Stimulated activated CD4-positive, alpha-beta T cell treated with anti-CD3 and anti-CD28 coated beads, Interleukin-15, amount 100 ng/mL, for 1 hour (primary cell): ENCODE measurements at places on chromosomes 7 and 10.

DNA sequence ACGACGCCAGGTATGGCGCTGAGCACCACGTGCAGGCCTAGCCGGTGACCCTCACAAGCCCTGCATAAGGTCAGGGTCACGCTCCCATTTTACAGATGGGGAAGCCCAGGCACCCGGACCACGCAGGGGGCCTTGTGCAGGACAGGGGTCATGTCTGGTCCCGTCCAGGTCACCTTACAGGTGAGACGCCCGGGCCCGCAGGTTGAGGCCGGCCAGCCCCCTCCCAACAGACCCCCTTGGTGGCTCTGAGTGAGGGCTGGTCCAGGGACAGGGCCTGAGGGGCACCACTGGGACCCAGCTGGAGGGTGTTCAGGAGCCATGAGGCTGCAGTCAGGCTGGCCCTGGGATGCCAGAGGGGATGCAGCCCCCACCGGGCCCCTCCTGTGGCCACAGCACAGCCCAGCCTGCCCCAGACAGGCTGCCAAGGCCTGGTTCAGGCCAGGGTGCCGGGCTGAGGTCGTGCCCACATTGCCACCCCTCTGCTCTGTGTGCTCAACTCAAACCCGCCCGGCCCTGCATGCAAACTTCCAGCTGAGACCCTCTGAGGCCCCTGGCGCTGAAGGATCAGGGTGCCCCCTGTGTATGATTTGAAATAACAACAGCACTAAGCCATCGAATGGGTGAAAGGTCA is 69.0 kb downstream of the PWWP2B start:
- DNase-seq, result no peak

DNA sequence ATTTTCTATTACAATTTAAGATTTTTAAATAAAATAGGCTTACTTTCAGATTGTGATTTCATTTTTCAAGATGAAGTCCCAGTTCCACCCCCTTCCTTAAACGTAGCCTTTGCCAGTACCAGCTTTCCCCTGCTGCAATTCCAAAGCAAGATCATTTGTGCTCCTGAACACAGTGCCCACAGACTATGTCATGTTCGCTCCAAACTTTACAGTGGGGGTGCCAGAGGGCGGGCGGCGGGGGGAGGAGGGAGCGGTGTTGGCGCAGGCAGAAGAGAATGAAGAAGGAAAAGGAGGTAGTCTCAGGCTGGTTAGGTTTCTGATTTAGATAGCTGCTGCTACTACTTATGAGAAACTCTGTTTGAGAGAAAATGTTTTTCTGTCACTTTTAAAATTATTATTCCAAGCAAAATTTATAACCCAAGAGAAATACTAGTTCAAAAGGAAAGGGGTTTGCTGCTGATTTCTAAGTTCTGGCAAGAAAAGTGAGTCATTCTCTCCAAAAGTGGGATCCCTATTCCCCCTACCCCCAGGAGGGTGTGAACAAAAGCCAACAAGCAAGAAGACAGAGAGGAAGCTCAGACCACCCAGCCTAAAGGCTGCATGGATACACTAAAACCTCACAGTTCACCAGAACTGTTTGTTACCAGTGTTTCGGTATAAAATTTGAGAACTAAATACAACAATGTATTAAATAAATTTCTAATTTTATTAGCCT is 109.6 kb downstream of the SRPK2 start:
- no peak for DNase-seq

GRCh38 chr10:73743327-73743904 is 756 bp upstream of the SEC24C start:
- DNase-seq, result no peak

- no peak for DNase-seq
These were observed 76.6 kb downstream of the DNAJC1 start for GRCh38 chr10:21926949-21927348.
